ENCODE measurements at places on chromosomes 2 and 18. TPM values are rescaled to one million over a fixed set of nuclear protein-coding genes. Genes with fewer than 3 reads are reported as not detected.
A peak's percentile ranks its signal among the peaks of the same experiment; 100 is the strongest.

DNA sequence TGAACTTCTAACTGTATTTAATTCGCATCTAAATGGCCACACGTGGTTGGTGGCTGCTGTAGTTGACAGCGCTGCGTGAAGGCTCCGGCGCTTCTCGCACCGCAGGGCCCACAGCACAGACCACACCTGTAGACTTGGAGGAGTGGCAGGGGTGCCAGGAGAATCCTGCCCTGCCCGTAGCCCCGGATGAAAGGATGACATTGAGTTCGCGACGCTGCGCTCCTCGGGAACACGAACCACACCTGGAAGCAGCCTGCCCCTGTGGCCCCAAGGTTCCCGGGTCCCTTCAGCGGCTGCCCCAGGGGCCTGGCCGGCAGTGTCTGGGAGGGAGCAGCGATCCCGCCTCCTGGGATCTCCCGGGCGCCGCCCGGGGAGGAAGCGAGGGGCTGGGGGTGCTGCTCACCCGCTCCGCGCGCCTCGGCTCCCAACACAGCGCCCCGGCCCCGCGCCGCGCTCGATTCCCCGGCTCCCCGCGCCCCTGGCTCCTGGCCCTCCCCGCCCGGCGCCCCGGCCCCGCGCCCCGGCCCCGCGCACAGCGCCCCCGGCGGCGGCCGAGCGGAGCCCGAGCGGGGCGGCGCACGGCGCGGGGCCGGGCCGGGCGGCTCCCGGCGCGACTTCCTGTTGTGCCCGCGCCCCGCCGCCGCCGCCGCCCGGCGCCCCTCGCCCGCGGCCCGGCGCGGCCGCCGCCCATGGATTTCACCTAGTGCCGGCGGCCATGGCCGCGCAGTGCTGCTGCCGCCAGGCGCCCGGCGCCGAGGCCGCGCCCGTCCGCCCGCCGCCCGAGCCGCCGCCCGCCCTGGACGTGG lies at the start of gene RNPEPL1:
TSS of gene RNPEPL1 (plus strand) at position 613 of the 806 bp plus-strand sequence. CDS start at position 716, 103 bp downstream.
- peak; percentile 23 for ATAC-seq

The ALK gene
- total RNA-seq: not detected

GRCh38 chr2:108169982-108170625 lies 69.7 kb upstream of the SULT1C3 start:
- no peak for ATAC-seq

DNA sequence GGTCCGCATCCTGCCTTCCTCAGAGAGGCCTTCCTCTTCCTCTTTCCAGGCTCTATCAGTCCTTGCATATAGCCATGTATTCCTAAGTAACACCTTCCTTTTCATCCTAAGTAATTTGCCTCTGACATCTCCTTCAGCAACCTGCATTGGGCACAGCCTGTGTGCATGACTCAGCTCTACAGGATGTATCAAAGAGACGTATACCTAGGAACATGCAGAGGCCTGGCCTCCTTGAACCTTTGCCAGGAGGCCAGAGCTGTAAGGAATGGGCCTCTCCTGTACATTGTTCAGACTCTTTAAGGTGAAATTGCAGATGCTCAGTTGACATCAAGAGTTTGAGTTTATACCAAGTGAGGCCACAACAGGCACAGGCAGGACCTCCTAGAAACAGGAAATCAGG lies 76.0 kb upstream of the CELF4 start:
- no peak for ATAC-seq

The SLC9A2 gene
- not detected for total RNA-seq

DNA sequence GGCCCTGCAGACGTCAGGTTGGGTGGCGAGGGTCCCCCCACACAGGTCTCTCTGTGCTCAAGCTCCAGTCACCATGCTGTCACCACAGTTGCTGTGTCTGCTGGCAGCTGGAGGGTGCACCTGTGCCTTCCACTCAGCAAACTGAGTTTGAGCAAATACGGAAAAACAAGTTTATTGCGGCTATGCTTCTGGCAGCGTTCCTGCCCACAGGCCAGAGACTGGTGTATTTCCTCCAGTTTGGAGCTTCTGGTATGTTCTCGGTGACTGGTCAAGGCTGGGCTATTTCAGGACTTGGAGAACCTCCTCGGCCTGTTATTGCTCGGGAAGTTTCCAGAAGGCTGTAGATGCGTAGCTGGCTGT lies 132.6 kb downstream of the SEPTIN10 start:
- ATAC-seq: no peak

- no peak for ATAC-seq
Measured at GRCh38 chr2:19029655-19030054, 328.8 kb downstream of the OSR1 start.

DNA sequence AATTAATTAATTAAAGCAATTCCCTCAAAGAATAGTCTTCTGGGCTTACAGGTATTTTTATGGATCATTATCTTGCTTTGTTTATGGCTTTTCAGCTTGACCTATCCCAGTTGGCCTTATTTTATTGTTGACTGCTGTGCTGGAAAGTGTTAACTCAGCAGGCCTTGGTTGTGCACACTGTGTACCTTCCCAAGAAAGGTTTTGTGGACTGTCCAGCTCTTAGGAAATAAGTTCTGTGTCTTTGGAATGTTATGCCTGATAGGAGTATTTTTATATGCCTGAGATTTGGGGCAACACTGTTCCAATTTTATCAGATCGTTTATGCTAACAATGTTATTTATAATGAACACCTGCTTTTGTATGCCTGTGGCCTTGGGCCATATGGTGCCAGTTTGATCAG lies 671.9 kb upstream of the ZNF804A start:
- no peak for ATAC-seq

- ATAC-seq: no peak
Measured at GRCh38 chr2:235654103-235654813, 160.4 kb downstream of the AGAP1 start.

- ATAC-seq: peak; percentile 39
Measured at GRCh38 chr2:191530618-191531017, 147.3 kb upstream of the NABP1 start.

DNA sequence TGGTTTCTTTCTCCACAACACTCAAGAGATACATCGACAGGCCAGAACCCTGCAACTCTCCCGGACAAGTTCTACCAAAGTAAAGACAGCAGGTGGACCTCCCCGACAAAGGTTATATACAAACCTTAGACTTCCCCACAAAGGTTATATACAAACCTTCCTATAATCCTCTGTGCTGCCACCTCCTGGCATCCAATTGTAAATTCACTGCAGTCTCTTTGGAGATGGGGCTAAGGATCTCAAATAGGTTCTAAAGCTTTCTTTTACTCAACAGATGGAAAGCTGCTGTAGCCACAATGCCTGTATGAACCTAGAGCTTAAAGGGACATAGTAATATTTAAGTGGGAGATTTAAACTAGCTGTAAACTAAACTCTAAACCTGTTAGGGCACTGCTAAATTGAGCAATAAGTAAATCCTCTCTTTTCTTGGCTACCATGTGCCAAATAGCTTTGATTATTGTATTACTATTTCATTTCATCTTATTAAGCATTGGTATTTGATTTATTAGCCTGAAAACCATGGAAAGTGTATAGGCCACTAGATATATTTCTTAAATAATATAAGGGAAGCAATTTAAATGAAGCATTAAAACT lies 9.8 kb upstream of the MREG start:
- peak; percentile 71 for ATAC-seq

The ASTL gene
- total RNA-seq: 6.9 TPM

The NEB gene
- total RNA-seq: 0.63 TPM
